NCI-H345 (cell line): ENCODE measurements at places on chromosomes 1 and 21.
A peak's percentile ranks its signal among the peaks of the same experiment; 100 is the strongest.

DNA sequence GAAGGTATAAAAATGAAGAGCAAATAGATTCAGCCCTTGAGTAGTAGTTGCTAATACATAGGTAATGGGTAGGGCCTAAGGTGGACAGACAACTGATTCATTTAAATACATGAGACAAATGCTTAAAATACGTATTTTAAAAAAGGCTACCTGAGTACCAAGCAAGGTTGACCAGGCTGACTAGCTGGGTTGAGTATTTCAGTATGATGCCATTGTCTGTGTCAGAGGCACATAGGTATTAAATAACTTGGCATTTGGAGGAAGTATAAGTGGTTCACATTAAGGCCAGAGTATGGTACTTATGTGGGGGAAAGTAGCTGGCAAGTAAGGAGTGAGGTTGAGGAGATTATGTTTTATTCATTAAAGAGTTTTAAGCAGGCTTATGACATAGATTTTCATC lies 19.4 kb downstream of the NEK7 start:
- DNase-seq = no peak

- no peak for DNase-seq
Observed at GRCh38 chr1:19006837-19007271, 50.4 kb upstream of the IFFO2 start.

DNA sequence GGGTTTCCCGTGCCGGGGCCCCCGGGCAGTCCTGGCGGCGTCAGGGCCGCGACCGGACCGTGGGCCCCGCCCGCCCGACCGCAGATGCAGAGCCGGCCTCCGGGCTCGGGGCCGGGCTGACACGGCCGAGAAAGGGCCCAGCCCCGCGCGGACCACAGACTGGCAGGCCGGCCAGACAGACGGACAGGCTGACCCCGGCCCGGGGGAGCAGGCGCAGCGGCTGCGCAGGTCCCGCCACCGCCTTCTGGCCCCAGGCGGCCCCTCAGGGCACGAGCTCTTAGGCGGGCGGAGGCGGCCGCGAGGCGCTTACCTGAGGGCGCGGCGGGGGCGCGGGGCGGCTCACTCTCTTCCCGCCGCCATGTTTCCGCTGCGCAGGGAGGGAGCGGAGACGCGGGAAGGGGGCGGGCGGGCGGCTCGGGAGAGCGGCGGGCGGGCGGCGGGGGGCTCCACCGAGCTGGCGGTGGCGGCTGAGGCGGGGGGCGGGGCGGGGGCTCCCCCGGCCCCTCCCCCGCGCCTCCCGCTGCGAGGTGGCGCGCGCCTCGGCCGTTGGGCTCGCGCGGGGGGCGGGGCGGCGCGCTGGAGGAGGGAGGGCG lies at the start of gene SCMH1:
TSS of gene SCMH1 (minus strand) at position 558 of the 593 bp plus-strand sequence. CDS start 56,173 bp downstream, outside the sequence.
- DNase-seq = peak; percentile 72

GRCh38 chr1:201749059-201749690 lies 79.8 kb upstream of the IPO9 start:
- DNase-seq = no peak

GRCh38 chr1:218659911-218660677 lies 315.0 kb downstream of the TGFB2 start:
- no peak for DNase-seq

GRCh38 chr1:211377539-211378450 lies 51.2 kb downstream of the TRAF5 start:
- no peak for DNase-seq

GRCh38 chr21:37757606-37758376 lies 158.5 kb downstream of the KCNJ6 start:
- no peak for DNase-seq

- peak; percentile 71 for DNase-seq
Observed at GRCh38 chr1:153533689-153534201, 2.0 kb downstream of the S100A6 start.

DNA sequence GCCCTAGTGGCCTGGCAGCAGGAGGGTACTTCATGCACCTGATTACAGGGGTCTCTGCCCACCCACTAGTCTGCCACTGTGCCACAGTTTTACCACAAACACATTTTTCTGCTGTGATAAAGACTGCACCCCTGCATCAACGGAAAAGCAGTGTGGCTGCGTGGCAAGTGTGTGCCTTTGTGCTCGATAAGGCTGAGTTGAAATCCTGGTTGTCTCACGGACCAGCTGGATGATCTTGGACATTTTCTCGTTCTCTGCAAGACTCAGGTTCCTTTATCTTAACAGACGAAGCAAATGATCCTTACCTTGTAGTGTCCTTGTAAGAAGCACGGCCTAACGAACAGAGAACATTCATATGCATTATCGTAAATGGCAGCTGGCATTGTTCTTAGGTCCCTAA lies 10.2 kb downstream of the GRHL3 start:
- no peak for DNase-seq

DNA sequence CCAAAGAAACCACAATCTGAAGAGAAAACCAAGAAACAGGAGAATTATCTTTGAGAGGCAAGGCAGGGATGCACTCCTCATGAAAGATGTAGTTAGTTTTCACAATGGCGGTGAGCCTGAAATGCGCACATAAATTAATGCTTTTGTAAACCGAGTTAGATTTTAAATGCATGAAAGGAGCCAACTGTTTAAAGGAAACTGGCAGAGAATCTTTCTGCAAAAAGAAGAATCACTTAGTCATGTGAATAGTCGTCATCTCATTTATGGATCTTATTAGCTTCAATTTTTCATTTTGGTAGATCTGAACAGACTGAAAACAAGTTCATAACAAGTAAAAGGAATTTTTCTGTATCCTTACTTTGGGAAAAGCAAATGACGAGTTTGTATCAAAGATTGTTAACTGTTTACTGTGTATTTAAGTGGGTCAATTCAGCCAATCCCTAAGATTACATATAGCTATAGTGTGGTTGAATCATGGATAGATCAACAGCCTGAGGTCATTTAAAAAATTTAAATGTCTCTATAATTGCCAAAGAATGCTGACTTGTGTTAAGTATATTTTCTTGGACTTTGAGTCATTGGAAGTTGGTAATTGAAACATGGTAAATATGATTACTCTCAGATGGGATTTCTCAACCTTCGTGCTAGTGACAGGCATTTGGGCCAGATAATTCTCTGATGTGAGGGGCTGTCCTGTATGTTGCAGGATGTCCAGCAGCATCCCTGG lies 226.6 kb upstream of the KAZN start:
- no peak for DNase-seq

GRCh38 chr1:238621405-238621804 lies 730.7 kb upstream of the ZP4 start:
- DNase-seq = no peak

DNA sequence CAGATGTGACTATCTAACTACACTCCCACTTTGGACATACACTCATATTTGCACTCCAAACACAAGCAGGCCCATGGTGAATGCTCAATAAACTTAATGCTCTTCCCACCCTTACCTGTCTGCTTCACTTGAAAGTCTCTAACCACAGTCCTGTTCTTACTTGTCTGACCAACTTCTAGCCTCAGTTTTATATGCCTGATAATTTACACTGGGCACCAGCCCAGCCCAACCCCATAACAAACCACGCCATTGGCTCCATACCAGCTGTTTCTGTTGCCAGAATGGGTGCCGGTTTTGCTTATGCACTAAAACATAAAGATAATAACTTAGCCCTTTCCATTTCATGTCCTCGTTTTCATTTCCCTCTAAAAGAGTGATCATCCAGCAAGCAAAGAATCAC lies 395.4 kb downstream of the NTNG1 start:
- no peak for DNase-seq

DNA sequence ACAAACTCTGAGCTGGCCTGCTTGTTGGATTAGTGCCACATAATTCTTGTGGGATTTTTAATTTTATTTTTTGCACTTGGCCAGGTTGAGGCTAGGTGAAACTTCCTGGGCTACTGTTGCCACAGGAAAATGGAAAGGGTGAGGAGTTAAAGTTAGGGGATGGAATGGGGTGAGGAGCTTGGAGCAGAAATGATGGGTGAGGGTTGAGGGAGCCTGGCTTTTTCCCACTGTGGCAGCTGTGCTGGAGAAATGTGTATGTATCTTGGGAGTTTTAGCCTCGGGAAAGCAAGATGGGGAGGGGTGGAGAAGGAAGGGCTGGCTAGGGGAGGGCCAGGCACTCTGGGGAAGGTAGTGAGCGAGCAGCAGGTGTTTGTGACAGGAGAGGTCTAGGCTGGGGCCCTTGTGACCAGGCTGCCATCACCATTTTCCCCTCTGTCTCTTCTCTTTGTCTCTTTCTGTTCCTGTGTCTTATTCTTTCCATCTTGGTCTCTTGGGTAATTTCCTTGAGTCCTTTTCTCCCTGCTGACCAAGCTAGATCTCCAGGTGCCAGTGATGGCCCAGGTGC lies 2.0 kb downstream of the ZNF687 start:
- DNase-seq = no peak

DNA sequence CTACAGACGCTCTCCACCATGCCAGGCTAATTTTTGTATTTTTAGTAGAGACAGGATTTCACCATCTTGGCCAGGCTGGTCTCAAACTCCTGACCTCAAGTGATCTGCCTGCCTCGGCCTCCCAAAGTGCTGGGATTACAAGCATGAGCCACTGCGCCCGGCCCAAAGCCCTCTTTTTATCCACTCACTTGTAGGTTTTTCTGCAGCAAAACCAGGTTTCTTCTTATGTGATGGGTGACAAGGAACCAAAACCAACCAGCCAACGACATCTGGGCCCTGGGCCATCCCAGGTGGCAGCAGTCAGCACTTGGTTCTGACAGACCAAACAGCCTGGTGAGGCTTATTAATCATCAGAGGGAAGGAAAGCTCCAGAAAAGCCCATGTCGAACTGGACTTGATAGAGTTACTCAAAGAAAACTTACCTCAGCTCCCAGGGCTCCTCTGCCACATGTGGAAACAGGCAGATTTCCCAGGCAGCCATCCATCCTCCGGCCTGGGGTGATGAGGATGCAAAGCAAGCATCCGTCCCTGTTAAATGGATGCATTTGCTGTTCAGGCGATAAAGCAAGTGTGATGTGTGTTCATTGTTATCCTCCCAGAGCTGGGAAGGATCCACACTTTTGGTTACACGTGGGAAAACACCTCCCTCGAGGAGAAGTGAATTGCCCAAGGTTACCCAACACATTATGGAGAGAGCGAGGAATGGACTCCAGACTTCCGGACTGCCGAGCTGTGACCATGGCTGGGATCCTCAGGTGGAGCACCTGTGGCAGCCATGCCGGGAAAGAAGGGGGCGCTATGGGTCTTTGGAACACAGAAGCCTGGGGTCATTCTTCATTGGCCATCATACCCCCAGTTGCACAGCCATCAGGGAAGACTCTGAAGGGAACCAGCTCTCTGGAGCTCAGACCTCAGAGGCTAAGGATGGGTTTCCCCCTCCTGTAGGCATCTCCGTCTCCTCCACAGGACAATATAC lies 118.8 kb downstream of the HUNK start:
- no peak for DNase-seq

DNA sequence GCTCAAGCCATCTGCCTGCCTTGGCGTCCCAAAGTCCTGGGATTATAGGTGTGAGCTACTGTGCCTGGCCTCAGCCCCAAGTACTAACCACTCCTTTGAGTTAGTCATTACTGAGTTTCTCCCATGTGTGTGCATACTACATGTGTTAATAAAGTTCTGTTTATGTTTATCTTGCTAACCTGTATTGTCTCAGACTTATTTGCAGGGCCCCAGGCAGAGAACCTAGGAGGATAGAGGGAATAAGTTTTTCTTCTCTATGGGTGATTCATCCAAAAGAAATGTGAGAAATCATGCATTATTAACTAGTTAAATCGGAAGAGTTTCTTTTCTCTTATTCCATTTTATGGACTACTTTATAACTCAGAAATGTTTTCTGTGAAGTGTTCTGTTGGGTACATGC lies 203.9 kb upstream of the CACYBP start:
- no peak for DNase-seq

DNA sequence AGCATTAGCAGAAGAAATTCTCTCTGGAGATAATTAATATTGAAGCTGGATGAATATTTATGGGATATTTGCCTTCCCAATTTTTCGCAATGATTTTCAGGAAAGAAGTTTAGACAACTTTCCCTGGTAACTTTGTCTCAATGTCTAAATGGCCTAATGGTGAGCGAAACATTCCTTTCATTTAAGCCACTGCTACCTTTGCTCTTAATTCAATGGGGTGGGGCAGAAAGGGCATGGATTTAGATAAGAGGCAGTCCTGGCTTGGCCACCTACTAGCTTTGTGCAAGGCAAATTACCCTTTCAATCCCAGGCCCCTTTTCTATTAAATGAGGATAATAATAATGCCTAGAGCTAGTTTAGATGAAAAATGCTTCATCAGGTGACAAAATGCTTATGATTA lies 27.1 kb upstream of the LYST start:
- no peak for DNase-seq

DNA sequence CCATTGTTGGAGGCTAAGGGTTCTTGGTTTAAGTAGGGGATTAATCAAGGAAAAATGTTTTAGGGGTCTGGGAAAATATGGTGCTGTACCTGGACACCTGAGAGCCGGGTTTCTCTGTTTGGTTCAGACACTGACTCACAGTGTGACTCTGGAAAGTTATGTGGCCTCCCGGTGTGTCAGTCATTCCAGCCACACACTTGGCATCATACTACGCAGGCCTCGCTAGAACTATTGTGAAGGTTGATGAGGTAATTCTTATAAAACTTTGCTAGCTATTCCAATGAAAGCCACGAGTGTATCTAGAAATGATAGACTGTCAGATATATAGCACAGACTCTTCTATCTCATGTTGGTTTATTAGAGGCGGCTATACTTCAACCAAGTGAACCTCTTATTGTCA lies 4.8 kb upstream of the CAMSAP2 start:
- no peak for DNase-seq

DNA sequence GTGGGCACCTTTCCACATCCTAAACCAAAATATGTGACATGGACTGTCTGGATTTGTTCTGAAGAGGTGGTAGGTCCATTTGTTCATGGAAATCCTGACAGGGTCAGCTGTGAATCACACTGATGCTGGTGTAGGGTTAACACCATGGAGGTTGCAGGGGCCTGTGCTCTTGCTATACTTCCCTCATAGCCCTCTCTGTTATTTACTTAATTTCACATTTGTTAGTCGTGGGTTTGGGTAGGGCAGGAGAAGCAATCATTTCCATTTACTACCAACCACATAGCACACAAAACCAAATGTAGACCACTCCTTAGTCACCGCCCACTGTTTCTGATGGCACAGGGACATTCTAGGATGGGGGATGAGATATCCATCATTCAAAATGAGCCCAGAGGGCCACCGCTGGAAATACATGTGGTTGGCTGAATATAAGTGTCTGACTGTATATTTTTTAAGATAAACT lies 61.8 kb upstream of the POU2F1 start:
- DNase-seq = no peak

DNA sequence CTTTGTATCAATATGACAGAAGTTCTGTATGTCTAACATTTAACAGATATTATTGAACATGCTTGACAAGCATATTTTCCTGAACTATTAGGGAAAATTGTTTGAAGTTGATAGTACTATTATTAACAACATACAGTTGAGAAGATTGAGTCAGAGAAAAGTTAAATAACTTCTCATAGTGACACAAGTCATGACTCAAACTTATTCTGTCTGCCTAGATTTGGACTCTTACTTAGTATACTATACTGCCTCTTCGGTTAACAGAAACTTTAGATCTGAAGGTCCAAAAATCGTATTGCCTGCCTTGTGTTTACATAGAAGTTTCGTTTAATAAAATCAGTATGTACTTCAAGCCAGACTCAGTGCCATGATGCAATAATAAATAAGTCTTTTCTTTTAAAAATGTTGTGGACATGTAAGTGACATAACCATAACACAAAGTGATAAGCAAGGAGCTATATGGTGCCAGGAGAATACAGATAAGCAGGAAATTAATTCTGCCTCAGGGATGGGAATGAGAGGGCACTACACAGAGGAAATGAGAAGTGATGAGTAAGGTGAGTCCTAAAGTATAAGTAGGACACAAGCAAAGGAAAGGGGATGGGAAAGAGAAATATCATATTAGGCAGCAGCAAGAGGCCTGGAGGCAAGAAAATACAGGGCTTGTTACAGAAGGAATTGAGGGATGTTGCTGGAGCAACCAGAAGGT lies 48.1 kb downstream of the LHX9 start:
- DNase-seq = no peak
